NCI-H187 (cell line): ENCODE measurements at places on chromosomes 7 and 10.

GRCh38 chr10:51112013-51112412 lies 37.7 kb downstream of the PRKG1 start:
- DNase-seq = no peak

GRCh38 chr10:22086730-22087401 lies 83.3 kb upstream of the DNAJC1 start:
- DNase-seq = no peak

GRCh38 chr10:128814024-128814423 lies 653.0 kb upstream of the MGMT start:
- no peak for DNase-seq

- DNase-seq = no peak
Measured at GRCh38 chr7:5635006-5635405, 146.5 kb downstream of the RNF216 start.

GRCh38 chr7:6437251-6437650 lies 10.5 kb downstream of the DAGLB start:
- no peak for DNase-seq
